ENCODE measurements at places on chromosomes 2 and 18. TPM values are rescaled to one million over a fixed set of nuclear protein-coding genes. Genes with fewer than 3 reads are reported as not detected.

The LYG1 gene
- 0.57 TPM for total RNA-seq

The RGPD4 gene
- total RNA-seq, result not detected

The EFEMP1 gene
- total RNA-seq, result 12,559 TPM

The POMC gene
- total RNA-seq, result 0.76 TPM

The DTNA gene
- total RNA-seq, result 0.81 TPM

The SERPINB12 gene
- total RNA-seq, result not detected

The COL6A3 gene
- total RNA-seq, result 29.8 TPM

The GAREM2 gene
- total RNA-seq, result under 0.01 TPM

The MAP3K19 gene
- not detected for total RNA-seq

The ITGA6 gene
- 414 TPM for total RNA-seq

The KIAA2012 gene
- total RNA-seq, result not detected

The ACSL3 gene
- 101 TPM for total RNA-seq

The DOCK10 gene
- total RNA-seq, result 1.6 TPM

The ADD2 gene
- 4.7 TPM for total RNA-seq

The LYPD6B gene
- not detected for total RNA-seq

The SCN7A gene
- not detected for total RNA-seq

The ONECUT2 gene
- total RNA-seq, result 0.06 TPM

The MCM6 gene
- 18.8 TPM for total RNA-seq

The TXNDC2 gene
- not detected for total RNA-seq
